ENCODE measurements at places on chromosomes 2 and 18.

GRCh38 chr18:38847326-38847725 lies 1281.7 kb upstream of the CELF4 start:
- no peak for DNase-seq

DNA sequence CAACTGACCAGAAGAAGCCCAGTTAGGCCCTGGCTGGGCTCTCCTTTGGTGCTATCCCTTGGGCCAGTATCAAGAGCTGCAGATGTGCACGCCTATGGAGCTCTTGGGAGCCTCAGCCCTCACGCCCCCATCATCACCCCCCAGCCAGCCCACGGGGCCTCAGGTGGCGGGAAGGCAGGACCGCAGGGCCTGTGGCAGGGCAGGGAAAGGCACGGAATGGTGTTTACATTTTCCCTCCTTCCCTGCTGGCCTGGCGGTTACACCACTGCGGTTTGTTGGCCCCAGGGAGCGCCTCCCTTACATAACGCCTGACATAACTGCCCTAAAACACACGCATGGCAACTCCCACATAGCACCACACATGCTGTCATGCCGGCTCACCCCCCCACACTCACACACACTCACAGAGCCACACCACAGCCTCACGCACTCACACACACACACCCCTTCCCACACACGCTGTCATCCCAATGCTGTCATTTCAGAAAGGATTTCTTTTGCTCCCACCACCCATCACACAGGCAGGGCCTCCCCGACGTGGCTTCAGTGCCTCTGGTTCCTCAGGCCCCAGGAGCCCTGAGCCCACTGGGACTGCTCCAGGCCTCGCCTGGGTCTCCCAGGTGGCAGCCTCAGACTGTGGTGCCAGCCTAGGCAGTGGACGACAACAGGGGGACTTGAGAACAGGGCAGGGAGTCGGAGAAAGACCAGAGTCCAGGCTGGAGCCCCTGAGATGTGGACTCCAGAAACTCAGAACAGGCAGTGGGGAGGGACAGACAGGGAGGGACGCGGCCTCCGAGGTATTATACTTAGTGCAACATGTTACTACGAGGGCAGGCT lies 15.7 kb downstream of the ZFP36L2 start:
- DNase-seq: peak; percentile 88

DNA sequence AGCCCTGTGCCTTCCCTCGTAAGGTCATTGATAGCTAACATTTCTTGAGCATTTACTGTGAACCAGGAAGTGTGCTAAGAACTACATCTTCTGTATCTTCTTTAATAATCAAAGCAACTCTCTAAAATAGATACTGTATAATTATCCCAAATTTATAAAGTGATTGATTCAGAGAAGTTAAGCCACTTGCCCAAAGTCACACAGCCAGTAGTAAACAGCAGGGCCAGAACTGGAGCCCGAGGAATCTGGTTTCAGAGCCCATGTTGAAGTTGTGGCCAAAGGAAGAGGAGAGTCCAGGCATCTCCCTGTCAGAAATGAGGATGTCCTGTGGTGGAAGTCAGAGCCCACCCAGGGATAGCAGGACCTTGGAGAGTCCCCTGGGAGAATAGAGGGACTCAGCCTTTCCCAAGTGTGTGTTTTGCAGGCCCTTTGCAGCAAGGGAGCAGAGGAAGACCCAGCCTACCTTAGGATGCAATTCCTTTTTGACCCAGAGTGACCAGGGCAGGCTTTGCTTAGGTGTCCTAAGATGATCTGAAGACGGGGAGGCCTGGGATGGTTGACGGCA lies 134.2 kb downstream of the DYSF start:
- DNase-seq: no peak

GRCh38 chr2:55883829-55884228 lies 39.8 kb downstream of the EFEMP1 start:
- no peak for DNase-seq

DNA sequence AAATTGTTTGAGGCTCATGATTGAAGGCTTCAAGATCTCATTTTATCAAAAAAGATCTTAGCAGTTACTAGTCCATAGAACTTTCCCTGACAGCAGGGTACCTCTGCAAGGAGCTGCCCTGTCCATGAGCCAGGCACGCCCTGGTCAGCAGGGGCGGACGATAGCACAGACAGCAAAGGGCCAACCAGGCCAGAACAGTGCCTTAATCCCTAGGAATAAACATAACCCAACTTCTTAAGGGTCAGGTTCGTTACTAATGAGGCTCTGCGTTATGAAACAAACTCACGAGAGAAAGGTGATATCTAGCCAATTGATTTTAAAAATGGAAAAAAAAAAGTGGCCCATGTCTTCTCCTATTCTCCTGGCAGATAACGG lies 59.2 kb downstream of the BCL2 start:
- no peak for DNase-seq

- DNase-seq: no peak
These were observed 264.1 kb downstream of the CDH20 start for GRCh38 chr18:61597316-61597715.

GRCh38 chr2:23669413-23670244 lies 257.3 kb downstream of the ATAD2B start:
- DNase-seq: no peak

GRCh38 chr2:19033240-19033639 lies 325.2 kb downstream of the OSR1 start:
- DNase-seq: no peak

DNA sequence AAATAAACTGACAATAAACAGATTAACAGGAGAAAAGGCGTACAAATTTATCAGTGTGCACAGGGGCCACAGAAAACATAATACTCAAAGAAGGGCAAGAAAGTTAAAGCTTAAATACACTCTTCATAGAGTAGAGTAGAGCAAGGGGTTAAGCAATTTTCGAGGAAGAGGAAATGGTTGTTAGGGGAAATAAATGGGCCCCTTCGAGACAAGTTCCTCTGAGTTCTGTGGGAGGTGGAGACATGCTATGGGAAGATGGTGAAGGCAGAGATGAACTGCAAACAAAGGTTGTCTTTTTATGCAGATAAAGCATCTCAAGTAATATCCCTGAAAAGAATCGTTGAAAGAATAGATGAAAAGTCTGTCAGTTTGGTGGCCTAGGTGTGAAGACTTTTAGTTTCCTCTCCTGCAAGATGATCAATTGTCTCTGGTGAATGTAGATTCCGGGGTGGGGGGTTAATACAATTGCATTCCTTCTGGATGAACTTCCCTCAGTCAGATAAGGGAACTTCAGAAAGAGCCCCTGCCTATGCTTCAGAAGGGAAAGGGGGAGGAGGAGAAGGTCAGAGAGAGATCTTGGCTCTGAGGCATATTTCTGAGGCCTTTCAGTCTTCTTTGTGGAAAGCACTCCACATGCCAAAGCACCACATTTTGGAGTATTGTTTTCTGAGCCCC lies 127.0 kb downstream of the METTL4 start:
- no peak for DNase-seq

DNA sequence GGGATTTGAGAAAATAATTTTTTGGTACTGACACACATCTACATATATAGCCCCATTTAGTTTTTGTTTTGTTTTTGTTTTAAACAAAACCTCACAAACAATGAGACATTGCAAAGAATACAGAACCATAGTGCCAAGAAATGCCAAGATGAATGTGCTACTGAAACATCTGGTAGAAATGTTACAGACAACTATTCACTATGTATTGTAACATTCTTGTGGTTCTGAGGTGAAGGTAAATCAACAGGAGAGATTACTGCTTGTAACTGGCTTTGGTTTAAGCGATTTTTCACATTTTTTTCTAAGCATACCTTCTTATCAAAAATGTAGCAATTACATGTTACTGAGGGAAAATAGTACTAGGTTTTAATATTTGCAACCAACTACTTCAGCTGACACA lies 281.3 kb downstream of the ZNF804A start:
- no peak for DNase-seq

GRCh38 chr2:55114597-55114996 lies 64.3 kb upstream of the RTN4 start:
- no peak for DNase-seq

DNA sequence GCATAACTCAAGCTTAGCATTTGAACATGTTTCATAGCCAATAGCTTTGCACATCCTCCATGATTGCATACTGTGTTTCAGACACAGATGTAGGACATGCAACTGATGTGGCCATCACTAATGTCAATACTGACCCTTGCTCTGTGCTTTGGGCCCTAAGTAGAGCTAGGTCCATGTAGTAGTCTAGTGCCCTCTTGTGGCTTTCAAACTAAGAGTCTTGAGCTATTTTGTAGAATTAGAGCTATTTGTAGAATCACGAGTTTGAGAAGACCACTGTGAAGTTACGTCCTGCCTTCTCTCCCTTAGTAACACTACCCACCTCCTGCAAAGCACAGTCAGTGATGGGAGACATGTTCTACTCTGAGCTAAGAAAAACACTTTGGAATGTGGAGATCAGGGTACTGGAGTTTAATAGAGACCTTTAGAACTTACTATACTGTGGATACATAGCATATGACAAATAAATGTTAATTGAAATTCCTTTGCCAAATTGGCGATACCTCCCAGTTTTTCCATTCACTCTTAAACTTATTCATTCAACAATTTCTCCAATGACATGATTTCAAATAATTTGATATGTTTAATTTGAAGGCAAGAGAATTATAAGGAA lies 306.5 kb upstream of the TNP1 start:
- peak; percentile 23 for DNase-seq

GRCh38 chr2:217291259-217291658 lies 431.4 kb upstream of the TNP1 start:
- no peak for DNase-seq

DNA sequence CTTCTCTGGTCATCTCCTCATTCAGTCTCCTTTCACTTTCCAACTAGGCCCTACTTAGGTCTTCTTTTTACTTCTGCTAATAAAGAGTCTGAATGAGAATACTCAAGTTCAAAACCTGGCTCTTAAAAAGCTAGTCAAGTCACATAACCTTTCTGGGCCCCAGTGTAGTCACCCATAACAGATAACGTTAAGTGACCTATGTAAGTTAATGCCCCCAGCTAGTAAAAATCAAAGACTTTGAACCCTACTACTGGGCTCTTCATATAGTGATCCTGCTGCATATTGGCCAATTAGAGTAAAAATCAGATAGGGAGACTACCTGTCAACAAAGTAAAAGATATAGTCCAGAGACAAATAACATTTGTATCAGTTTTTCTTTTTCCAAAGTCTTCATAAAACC lies 17.7 kb downstream of the ARL5A start:
- DNase-seq: no peak

DNA sequence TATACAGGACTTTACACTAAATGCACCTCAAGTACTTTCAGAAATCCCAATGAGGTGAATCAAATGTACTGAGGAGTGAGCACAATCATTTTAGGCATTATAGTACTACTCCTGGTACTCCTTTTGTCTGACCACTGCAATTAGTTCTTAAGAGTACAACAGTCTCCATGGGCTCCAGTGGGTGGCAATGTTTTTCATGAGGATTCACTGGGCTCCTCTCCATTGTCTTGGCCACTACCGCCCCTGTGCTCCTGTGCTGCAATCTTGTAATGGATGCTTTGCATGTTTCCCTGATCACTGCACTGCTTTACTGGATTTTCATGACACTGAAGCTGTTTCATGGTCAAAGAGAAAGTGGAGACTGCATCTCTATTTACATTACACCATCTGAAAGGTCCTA lies 268.5 kb upstream of the ZSWIM2 start:
- no peak for DNase-seq

- DNase-seq: peak; percentile 92
These were observed 391.5 kb upstream of the VWC2L start for GRCh38 chr2:214019229-214019972.

Data from AG09319 (cell line).